ENCODE measurements at places on chromosomes 3 and 15.

DNA sequence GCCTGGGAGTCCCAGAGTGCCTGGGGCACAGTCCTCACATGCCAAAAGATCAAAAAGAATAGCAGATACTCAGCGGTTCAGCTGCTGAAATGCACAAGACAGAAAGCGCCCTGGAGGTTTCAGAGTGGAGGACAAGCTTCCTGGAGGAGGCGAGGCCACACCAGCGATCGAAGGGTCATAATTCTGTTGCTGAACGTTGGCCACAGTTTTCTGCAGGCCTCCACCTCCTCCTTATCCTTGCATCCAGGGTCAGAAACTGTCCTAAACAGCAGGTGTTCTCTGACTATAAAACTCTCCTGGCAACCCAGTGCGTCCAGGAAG, 220.3 kb upstream of the LINGO1 start:
- no peak for DNase-seq

DNA sequence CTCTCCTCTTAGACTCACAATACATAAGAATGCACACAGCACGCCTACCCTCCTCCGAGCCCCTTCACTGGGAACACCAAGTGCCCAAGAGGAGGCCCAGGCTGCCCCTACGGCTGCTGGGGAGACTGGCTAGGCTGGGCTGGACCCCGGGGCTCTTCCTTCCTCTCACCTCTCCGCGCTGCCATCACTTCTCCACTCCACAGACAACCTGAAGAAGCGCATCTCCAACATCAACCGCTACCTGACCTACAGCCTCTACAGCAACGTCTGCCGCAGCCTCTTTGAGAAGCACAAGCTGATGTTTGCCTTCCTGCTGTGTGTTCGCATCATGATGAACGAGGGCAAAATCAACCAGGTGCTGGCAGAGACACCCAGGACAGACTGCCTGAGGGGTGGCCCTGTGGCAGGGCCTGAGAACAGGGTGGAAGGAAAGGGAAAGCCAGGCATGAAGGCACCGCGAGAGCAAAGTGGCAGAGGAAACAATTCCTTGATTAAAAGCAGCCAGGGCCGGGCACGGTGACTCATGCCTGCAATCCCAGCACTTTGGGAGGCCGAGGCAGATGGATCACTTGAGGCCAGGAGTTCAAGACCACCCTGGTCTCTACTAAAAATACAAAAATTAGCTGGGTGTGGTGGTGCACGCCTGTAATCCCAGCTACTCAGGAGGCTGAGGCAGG, 51.6 kb downstream of the SEMA3G start:
- DNase-seq, result no peak

- DNase-seq, result no peak
Observed at GRCh38 chr3:48567090-48567489, 3.5 kb upstream of the UCN2 start.

DNA sequence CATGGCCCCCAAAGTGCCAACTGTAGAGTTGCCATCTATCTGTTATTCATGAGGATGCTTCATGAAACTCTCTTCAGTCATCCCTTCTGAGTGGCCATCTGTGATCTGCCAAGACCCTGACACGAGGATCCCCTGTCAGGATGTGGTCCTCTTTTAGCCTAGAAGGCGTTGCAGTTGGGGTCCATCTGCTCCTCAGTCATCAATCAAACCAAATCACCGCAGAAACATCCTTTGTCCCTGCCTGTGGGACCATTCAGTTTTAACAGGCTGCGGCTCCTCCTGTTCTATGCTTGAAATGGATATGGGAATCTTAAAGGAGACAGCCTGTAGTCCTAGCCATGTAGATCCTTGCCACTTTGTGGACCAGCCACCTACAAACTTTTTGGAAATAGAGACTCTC, 5.9 kb upstream of the RPS27L start:
- DNase-seq, result no peak

- DNase-seq, result no peak
Observed at GRCh38 chr3:142975316-142975995, 12.0 kb upstream of the PAQR9 start.

DNA sequence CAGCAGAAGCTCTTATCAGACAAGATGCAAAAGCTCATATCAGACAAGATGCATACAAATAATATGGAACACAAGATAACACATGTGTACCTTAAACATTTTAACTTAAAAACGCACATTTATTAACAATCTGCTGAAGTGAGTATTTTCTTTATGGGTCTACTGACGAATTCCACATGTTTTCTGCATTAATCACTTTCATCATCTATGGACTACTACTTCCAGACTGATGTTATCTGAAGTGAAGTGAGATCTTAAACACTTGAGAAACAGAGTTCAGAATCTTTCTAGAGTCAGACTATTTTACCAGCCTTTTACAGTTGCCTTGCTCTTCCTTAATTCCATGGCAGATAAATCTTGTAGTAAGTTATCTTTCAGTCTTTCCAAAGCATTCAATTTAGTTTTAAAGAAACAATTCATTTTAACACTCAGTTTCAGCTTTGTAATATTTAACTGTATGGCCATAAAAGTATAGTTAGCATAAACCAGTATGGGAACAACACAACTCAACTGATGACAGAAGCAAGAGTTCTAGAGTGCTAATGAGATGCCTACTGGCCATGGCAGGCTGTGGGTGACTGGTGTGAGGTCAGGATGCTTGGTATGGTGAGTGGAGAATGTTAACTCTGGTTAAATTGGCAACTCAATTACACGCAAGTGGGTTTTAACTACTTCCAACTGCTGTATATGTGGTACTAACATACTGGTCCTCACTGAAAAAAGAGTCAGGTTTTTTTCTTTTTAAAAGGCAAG, 9.8 kb downstream of the CMTM6 start:
- DNase-seq, result peak; percentile 57

DNA sequence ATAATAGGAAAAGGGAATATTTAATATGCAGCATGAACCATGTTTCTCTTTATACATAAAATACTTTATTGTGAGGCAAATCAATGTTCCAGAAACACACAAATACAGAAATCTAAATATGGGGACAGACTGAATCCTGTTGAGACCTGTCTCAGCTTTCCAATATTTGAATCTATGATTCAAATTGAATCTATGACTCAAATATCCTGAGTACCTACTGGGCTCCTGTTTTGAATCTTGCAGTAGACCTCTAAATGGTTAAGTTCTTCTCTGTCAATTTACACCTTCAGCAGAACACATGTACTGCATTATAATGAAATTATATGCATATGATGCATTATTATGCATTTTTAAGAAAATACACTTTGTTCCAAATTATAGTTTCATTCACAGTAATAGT, 143.2 kb upstream of the PLXND1 start:
- no peak for DNase-seq

DNA sequence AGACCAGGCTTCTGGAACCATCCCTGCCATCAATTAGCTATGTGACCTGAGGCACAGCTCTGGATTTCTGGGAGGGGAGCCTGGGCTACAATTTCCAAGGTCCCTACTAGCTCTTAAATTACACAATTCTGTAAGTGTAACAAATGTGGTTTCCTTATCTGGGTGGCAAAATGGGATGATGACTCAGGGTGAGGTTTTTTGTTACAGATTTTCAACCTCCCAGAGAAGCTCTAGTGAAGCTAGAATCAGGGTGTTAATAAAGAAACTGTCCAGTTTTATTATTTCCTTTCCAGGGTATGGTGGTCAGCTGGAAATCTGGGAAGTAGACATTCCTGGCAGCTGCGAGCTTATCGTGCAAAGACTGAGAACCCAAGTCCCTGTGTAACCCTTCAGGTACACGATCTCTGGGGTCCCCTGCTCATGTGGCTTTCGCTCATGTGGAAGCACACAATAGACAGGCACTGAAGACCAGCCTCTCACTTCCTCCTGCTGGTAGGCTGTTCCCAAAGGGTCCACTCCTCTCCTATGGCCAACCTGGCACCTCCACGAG, 7.3 kb downstream of the RAB27A start:
- peak; percentile 79 for DNase-seq

- DNase-seq, result peak; percentile 29
Observed at GRCh38 chr15:78067328-78068228, 9.9 kb downstream of the TBC1D2B start.

GRCh38 chr3:72082186-72082715, 297.3 kb upstream of the PROK2 start:
- no peak for DNase-seq

GRCh38 chr15:74781431-74782258, at the start of gene CSK:
CSK (plus strand) TSS chr15:74782080; CDS start chr15:74798298, 16,218 bp downstream.
- DNase-seq, result peak; percentile 76

DNA sequence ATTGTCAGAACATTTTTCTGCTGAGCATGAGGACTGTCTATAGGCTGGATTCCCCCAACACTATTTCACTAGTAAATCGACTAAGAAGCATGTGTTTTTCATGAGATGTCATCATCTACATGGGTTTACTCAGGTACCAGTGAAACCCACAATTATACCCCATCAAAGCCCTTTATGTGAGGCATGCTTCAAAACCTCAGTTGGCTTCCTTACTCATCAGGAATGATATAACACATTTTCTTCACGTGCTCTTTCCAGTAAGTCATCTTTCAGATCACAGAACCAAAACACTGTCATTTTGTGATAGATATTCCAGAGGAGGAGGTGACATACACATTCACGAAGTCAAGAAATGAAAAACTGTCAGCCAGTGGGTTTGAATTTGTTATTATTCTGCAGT, 116.5 kb downstream of the ANO10 start:
- DNase-seq, result peak; percentile 79
